ENCODE measurements at places on chromosomes 2 and 18.

DNA sequence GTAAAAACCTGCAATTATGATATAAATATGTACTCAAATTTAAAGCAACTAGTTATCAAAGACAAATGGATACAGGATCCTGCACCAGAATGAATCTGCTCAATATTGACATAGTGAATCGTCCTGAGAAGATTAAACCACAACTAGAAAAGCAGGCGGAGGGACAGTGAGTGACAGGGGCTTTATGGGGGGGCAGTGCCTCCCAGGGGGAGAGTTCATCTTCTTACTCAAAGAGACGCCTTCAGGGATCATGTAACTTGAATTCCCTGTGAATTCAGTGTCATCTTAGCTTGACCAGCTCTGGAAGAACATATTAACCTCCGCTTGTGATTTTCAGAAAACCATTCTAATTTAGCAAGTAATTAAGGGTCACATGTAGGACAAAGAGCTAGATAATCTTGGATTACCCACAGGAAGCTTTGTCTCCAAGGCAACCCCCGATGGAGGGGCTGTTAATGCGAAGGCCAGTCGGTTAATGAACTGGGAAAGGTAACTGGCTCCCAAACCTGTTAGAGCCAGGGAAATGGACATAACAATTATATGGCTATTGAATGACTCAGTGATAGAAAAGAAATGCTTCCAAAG lies 17.4 kb upstream of the LMAN1 start:
- no peak for DNase-seq

DNA sequence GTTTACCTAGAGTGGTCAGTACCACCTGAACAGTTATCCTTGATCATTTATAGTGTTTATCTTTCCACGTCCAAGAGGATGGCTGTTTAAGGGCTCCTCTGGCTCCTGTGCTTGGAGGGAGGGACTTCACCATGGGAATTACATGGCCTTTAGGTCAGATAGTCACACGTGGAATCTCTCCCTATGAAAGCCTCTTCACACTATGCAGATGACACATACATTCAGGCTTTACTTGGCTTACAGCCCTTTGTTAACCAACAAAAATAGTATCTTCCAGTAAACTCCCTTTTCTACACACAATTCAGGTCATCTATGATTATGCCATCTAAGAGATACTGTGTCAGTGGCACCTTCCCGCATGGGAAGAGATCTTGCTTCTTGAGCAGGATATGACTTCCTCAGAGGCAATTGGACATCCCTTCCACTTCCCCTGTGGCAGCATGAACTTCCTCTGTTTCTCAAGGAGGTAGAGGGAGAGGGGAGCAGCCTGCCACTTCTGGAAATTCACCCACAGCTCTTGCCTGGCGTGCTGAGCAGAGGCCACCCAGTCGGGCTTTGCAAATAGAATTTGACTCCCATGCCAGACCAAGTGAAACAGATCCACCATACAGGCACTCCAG lies 53.5 kb downstream of the COLEC12 start:
- no peak for DNase-seq

- DNase-seq: no peak
Observed at GRCh38 chr18:36702401-36703013, 126.3 kb downstream of the TPGS2 start.

DNA sequence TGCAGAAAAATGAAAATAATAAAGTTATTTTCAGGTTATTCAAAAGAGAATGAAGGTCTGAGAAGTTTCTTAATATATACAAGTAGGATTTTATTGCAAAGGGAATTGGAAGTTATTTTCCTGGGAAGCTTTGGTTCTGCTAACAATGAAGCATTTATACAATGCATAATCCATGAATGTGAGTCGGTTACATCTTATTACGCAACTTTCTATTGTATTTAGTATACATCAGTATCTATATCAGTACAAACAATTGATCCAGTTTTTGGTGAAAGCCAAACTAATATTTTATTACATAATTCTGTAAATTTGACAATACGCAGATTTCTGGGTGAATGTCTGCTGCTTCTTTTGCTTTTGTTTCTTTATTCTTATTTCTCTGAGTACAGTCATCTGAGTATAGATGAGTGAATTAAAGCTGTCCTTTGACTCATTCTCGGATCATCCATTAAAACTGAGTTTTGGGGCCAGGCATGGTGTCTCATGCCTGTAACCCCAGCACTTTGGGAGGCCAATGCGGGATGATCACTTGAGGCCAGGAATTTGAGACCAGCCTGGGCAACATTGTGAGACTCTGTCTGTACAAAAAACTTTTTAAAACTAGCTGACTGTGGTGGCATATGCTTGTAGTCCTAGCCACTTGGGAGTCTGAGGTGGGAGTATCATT lies 108.5 kb downstream of the SOCS6 start:
- no peak for DNase-seq

GRCh38 chr2:177633910-177634294 lies 241.3 kb downstream of the AGPS start:
- DNase-seq: no peak

DNA sequence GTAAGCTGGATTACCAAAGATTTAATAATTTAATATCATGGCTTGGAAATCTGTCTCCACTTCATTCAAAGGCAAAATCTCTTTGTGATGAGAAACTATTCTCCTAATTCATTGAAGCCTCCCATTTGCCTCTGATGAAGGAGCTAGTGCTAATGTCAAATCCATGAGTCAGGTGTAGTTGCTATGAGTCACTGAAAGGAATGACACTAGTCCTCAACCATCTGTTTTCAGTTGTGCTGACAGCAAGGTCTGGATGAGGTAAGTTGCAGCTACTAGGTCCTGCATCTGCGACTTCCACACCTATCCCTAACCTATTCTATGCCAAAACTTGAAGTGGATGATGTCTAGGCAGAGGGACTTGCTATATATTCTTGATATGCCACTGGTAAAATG lies 324.0 kb upstream of the UBE2E3 start:
- DNase-seq: no peak

DNA sequence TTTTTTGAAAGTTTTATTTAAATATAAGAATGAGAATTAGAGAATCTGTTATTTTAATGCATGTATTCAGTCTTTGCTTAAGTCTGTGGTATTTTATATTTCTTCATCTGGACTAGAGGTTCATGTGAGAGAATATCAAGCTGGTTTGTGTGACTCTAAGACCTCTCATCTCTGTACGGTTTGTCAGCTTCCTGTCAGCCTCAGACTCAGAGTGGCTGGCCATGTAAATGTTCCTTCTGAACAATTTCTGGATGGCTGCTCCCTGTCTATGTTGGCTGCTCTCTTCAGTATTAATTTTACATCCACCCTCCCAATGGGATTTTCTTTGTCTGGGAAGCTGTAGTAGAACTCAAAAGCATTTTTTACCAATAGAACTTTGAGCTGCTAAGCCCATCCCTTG lies 225.3 kb upstream of the THUMPD2 start:
- no peak for DNase-seq

DNA sequence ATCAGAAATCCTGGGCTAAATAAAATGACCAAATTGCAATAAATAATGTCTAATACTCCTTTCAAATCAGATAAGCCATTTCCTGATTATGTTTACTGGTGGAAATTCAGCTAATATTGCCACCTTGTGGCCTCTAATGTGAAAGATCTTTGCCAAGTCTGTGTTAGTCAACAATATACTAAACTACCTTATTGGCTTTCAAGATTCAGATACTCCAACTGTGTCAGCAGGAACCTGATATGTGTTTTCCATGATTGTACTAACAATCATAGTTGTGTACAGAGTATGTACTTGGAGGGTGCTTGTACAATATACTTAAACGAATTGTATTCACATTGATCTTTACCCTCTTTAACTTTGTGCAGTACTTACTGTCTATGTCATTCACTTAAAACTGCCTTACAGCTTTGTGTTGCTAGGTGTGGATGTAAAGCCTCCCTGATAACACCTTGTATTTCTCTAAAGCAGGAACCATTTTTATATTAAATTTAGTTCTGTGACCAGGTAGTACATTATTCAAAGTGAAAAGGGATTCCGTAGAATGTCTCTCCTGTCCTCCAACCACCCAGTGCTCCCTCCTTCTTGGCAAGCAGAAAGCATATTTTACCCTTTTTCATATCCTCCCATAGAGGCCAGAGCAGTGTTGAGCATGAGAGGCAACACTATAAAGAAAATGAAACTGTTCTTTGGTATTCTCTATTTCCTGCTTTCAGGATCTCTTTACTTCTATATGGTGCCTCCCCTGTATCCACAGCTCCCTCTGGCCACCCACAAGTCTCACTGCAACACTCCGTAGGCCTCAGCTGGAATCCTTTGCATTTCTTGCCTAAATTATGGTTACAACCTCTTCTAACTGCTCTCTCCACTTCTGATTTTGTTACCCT lies 75.2 kb upstream of the C2orf15 start:
- DNase-seq: peak; percentile 12

DNA sequence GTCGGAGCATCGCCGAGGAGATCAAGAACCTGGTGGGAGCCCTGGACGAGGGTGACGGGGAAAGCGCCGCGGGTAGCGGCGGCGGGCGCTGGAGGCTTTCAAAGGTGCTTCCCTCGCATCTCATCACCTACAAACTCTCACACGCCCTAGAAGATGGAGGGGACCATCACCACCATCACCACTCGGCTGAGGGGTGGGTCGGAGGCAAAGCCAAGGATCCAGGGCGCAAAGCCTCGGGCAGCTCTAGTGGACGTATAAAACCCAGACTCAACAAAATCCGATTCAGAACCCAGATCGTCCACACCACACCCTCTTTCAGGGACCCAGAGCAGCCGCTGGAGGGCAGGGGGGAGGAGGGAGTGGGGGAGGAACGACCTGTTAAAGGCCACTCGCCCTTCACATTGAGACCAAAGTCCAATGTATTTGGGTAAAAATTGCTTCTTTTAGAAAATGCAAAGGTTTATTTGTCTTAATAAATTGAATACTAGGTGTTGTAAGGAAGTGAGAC lies 1.5 kb downstream of the SOWAHC start:
- no peak for DNase-seq

- no peak for DNase-seq
Observed at GRCh38 chr2:207417301-207417718, 112.5 kb upstream of the CREB1 start.

DNA sequence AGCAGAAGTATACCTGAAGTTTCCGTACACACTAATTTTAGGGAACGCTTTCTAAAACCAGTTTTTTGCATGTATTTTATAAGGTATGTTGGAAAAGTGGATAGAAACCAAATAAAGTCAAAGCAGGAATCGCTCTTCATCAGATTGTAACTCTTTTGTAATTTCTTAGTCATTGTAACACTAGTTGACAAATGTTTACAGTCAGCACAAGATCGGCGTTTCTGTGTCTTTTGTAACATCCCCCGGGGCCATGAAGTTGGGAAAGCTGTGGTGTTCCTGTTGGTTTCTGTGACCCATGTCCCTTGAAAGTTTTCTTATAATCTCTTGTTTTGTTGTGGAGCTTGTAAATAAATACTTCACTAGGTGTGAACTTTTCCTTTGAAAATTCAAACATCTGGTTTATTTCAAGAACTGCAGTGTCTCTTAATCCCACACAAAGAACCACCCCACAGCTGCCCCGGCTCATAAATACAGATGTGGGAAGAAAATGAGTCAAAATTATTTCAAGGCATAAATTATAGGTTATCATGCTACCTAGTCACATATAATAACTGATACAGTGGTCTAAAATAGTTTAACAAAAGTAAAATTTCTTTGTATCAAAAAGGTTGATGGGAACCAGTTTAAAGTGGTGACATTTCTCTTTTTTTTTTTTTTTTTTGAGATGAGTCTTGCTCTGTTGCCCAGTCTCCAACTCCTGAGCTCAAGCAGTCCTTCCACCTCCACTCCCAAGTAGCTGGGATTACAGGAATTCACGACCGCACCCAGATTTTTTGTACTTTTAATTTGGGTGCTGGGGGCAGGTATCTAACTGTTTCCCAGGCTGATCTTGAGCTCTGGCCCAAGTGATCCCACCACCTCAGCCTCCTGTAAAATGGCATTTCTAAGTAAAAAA lies 751 bp upstream of the NMI start:
- peak; percentile 18 for DNase-seq

DNA sequence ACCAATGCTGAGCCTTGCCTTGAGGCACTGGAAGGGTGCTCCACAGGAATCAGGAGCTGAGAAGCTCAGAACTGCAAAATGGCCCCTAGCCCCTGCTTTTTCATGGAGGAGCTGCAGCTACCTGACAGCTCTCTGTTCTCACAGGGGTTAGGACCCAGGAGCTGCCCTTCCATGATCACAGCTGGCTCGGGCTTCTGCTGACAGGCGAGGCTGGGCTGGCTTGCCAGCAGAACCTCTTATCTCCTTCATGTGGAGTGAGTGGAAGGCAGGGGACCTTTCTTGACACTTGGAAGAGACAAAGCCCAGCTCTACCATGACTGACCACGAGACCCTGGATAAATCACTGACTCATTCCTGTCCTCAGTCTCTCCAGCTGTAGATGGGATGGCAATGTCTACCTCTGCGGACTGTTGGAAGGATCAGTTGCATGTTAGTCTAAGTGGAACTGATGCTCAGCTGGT lies 113.4 kb downstream of the CAPN13 start:
- no peak for DNase-seq

- no peak for DNase-seq
Observed at GRCh38 chr2:152549423-152549822, 167.8 kb downstream of the PRPF40A start.

DNA sequence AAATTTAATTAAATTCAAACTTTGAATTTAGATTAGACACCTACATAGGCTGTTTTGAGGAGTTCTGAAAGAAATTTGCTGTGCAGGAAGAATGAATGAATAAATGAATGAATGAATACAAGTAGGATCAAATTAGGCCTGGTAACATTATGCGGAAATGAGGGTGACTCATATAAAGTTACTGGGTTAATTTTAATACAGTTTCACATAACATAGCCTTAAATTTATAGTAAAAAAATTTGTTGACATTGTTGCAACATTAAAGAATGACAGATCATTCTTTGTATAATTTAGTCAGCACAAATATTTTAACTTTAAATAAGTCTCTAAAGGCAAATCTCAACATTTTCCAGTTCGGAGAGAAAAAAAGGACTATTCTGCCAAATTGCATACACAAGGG lies 1293.1 kb upstream of the SLC39A10 start:
- no peak for DNase-seq

GRCh38 chr2:86764661-86765309 lies 25.9 kb downstream of the CD8A start:
- DNase-seq: no peak

- no peak for DNase-seq
Observed at GRCh38 chr2:177818412-177818811, 254.2 kb downstream of the PDE11A start.

GRCh38 chr2:108640731-108641130 lies 78.6 kb upstream of the RANBP2 start:
- no peak for DNase-seq

DNA sequence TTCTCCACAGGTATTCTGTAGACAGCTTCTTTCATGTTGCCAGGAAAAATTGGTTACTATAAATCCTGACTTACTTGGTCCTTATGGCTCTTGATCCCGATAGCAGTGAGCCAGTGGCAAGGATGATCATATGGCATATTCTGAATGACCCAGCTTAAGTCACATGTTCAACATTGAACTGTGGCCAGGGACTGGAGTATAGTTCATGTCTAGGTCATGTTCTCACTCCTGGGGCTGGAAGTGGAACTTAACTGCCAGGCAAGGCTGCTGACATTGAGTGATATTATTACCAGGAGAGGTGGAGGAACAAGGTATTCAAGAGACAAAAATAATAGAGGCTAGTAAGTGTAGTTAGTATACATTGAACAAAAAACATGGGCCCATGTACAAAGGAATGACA lies 26.2 kb downstream of the R3HDM1 start:
- DNase-seq: no peak

Measured in CD4-positive, alpha-beta T cell treated with Interferon gamma for 1 hour (primary cell).